ENCODE measurements at places on chromosomes 7 and 10.

GRCh38 chr7:42931447-42931833 is 534 bp downstream of the PSMA2 start:
- no peak for DNase-seq

- no peak for DNase-seq
Observed at GRCh38 chr7:22002726-22003125, 57.0 kb upstream of the CDCA7L start.

DNA sequence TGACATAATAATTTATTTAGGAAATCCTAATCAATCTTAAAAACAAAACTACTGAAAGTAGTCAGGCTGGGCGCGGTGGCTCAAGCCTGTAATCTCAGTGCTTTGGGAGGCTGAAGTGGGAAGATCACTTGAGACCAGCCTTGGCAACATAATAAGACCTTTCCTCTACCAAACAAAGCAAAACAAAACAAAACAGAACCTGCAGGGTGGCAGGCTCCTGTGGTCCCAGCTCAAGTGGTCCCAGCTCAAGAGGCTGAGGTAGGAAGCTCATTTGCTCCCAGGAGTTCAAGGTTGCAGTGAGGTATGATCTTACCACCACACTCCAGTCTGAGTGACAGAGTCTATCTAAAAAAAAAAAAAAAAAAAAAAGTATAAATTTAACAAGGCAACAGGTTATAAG is 748.0 kb downstream of the CNTNAP2 start:
- DNase-seq = no peak

- DNase-seq = no peak
Observed at GRCh38 chr7:17005271-17005670, 123.5 kb upstream of the AGR3 start.

- DNase-seq = no peak
Observed at GRCh38 chr7:101927802-101928201, 110.4 kb downstream of the CUX1 start.

GRCh38 chr7:80260606-80261005 is 126.0 kb downstream of the GNAI1 start:
- DNase-seq = no peak

DNA sequence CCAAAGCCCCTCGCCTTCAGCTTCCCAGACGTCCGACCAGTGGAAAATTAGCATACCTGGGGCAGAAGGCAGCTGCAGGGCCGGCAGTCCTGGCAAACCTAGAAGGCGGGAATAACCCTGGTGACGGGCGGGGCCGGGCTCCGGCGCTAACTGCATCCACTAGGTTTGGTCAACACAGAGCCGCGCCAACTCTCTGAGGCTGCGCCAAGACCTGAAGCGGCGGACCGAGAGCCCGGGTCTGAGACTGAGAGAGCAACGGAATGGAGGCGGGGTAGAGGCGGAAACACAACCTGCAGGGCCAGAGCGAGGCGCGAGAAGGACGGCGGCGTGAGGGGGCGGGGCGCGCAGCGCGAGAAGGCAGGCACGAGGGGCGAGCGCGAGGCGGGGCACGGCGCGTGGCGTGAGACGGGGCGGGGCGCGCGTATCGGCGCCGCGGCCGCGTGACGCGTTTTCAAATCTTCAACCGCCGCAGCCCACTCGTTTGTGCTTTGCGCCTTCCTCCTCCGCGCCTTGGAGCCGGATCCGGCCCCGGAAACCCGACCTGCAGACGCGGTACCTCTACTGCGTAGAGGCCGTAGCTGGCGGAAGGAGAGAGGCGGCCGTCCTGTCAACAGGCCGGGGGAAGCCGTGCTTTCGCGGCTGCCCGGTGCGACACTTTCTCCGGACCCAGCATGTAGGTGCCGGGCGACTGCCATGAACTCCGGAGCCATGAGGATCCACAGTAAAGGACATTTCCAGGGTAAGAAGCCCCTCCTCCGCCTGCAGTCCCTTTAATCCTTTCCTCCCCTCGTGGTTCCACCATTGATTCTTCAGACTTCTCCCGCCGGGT is at the start of the genes DBF4 and SLC25A40:
TSS of gene DBF4 (plus strand) at position 454 of the 829 bp plus-strand sequence. CDS start at position 694, 240 bp downstream.
TSS of gene SLC25A40 (minus strand) at position 321 of the 829 bp plus-strand sequence. CDS start 17,633 bp downstream, outside the sequence.
- peak; percentile 82 for DNase-seq

GRCh38 chr10:85735997-85736396 is 630.6 kb downstream of the GRID1 start:
- no peak for DNase-seq
